ENCODE measurements at places on chromosomes 11 and 22. TPM values are rescaled to one million over a fixed set of nuclear protein-coding genes. Genes with fewer than 3 reads are reported as not detected.

GPR137 gene
- 33.0 TPM for total RNA-seq

GLB1L3 gene
- not detected for total RNA-seq

OR10D3 gene
- total RNA-seq, result not detected

DNA sequence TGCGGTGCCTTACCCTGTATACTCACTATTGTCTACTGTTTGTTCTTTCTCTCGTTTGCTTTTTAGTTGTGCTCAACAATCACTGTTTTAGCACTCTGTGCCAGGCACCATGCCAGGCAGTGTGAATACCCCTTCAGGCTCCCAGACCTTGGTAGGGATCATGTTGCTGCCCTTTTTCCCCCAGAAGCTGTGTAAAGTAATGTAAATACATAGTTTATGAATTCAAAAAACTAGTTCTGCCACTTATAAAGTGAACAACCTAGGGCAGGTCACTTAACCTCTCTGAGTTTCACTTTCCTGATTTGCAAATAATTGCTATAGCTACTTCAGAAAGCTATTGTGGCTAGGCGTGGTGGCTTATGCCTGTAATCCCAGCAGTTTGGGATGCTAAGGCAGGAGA is 81.0 kb upstream of the CTSC start:
- DNase-seq, result no peak

ELF5 gene
- total RNA-seq, result 2.1 TPM

A4GALT gene
- 28.1 TPM for total RNA-seq

RNASEH2C gene
- 65.4 TPM for total RNA-seq

DNA sequence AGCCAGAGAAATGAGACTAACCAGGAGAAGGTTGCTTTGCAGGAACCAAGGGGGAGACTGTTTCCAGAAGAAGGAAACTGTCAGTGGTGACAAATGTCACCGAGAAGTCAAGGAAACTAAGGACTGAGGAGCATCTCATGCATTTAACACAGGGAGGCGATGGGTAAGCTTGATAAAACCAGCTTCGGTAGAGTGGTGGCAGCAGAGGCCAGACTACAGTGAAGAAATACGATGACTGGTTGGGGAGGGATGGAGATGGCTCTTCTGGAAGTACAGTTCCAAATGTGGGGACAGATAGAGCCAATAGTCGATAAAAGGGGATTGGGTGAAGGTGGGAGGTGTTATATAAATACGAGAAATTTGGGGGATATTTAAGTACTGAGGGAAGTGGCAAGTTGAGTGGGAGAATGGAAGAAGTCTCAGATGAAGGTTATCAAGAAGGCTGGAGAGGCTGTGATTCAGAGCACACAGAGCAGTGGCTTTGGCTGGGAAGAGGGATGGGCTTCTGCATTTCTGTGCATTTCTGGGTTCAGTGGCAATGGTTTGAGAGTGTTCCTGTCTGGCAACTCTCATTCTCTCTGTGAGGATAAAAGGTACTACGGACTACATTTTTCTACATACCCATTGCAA is 29.2 kb downstream of the SC5D start:
- no peak for DNase-seq

DUSP8 gene
- total RNA-seq, result 18.4 TPM

LIPT2 gene
- 3.5 TPM for total RNA-seq

BARX2 gene
- total RNA-seq, result not detected

DNA sequence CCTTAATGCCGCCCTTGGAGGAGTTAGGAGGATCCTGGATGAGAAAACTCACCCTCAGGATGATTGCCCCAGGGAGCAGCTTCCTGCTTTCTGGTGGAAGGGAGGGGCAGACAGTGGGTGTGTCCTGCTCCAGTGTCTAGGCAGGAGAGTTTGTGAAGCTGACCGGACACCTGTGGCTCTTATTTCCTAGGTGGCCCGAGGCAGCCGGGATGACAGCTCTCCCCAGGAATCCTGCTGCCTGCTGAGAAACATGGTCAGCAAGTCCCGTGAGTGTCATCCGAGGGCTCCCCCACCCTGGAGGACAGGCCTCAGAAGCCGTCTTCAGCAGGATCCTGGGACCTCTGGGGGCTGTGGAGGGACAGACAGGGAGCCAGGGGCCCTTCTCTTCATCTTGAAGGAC is 50.4 kb downstream of the ST3GAL4 start:
- DNase-seq, result peak; percentile 40

DNA sequence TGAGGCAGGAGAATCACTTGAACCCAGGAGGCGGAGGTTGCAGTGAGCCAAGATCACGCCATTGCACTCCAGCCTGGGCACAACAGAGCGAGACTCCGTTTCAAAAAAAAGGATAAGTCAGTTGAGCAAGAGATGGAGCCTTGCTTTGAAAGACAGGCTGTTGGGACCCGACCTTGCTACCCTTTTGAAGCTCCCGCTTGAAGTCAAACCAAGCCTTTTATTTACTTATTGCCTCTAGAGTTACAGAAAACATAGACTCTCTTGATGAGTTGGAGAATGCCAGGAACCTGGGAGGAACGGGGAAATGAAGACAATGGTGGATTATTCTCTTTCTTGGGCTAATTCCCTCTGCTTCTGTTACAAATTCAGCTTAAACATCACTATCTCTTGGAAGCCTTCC is 4.9 kb downstream of the SYN3 start:
- no peak for DNase-seq

CD44 gene
- total RNA-seq, result 322 TPM

- no peak for DNase-seq
Measured at GRCh38 chr11:56932572-56933220, 56.0 kb upstream of the OR5AK2 start.

ZNF215 gene
- total RNA-seq, result 8.4 TPM

NELL1 gene
- not detected for total RNA-seq

GRCh38 chr11:67652965-67653845 is 2.7 kb upstream of the ACY3 start:
- peak; percentile 18 for DNase-seq

FOLR2 gene
- total RNA-seq, result 22.8 TPM

CAVIN3 gene
- 23.3 TPM for total RNA-seq

- DNase-seq, result no peak
Measured at GRCh38 chr11:32108576-32108975, 17.7 kb downstream of the RCN1 start.

DNA sequence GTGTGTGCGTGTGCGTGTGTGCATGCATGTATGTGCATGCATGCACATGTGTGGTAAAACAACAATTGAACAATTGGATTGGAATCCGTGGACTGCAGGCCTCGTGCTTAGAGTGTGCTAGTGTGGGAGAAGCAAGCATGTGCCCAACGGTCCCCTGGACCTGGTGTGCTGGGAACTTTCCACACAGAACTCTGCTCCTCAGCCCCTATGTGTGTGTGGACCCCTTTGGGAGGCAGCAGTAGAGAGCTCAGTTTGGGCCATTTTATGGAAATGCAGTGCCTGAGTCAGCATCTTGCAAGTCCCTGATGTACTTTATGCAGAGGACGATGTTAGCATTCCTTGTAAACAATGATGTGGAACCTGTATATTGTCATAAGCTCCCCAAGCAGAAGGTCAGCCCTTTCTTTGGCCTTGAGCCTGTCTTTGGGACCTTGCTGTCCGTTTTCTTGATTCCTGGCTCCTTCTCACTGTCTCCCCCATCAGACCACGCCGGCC is 167.3 kb downstream of the TBC1D22A start:
- DNase-seq, result no peak

ESAM gene
- total RNA-seq, result 34.6 TPM

- DNase-seq, result no peak
Measured at GRCh38 chr11:116890607-116891006, 53.2 kb upstream of the APOA1 start.

DNA sequence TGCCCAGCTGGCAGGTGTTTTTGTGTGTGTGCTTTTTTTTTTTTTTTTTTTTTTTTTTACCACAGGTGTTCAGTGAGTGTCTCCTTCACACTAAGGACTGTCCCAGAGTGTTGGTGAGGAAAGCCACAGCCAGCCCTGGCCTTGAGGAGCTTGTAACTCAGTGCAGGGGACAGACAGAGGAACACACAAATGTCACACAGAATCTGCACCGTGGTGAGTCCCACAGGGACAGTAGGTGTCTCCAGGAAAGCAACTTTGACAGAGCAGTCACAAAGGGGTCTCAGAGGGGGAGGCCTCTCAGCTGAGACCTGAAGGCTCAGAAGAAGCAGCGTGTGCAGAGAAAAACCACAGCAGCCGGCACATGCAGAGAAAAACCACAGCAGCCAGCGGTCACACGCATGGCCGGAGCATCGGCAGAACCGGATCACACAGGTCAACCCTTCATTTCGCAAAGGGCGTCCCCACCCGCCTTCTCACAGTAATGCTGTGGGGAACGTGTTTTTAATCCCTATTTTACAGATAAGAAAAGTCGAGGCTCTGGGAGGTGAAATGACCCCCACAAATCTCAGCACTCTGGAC is 101.7 kb upstream of the PRR5 start:
- DNase-seq, result no peak
